NCI-H1694 treated with DMSO at 0.1 percent for 48 hours (cell line): ENCODE measurements at places on chromosomes 5 and 9.

DNA sequence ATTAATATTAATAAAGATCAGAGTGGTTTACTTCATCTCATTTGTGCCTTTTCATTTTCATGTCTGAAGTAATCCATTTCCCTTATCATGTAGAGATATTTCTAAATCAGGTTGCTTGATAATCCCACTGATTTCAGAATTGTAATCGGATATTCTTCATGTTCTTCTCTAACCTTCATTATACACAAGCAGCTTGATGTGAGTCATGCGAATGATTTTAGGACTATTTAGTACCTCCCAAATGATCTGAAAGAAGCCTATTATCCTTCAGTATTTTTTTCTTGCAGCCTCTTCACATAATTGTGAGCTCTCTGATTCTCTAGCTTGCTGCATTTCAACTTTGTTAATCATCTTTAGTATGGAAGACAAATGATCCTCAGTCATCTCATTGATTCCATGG lies 182.0 kb downstream of the GIN1 start:
- DNase-seq: no peak

GRCh38 chr9:69283003-69283402 lies 42.0 kb upstream of the ENTREP1 start:
- DNase-seq: no peak

GRCh38 chr9:114030364-114030763 lies 47.7 kb downstream of the AMBP start:
- DNase-seq: no peak

DNA sequence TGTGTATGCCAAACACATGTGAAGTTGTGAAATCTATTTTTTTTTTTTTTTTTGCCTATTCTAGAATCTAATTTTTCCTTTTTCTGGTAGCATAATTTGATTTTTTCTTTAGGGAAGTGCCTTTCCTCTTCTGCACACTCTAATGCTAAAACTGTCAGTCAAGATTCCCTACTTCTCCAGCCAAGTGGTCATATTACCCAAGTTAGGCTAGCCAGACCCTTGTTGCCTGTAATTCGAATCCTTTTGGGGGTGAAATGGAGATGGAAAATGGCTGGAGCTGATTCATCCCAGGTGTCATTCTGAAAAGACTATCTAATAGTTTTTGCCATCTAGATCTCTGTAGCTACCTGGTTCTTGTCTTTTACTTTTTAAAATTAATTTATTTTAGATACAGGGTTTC lies 24.8 kb upstream of the UBAP1 start:
- no peak for DNase-seq

- DNase-seq: no peak
These were observed 129.0 kb downstream of the TLE4 start for GRCh38 chr9:79700607-79701360.

GRCh38 chr5:40797273-40798011 lies 732 bp downstream of the PRKAA1 start:
- DNase-seq: peak; percentile 55

GRCh38 chr5:169190849-169191248 lies 110.1 kb downstream of the SLIT3 start:
- DNase-seq: no peak

DNA sequence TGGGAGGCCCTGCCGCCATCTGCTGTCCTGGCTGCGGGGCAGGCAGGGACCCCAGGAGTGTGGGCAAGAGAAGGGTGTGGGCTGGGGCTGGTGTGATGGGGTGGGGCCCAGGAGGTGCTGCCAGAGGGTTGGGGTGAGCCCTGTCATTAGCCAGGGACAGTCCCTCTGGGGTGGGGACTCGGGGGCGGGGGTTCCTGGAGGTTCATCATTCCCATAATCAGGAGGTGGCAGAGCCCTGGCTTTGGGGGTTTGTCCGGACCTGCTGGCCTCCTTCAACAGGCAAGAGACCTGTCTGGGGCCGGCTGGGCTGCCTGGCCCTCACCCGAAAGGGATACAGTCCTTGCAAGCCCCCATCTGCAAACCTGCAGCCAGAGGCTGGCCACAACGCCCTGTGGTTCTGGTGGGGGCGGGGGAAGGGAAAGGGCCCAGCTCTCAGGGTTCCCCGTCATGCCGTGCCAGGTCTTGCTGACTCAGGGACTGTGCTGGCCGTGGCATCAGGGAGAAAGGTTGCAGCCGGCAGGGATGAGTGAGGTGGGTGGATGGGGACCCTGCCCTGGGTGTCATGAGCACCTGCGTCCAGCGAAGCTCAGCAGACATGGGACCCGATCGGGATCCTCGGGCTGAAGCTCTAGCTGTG lies 65.2 kb downstream of the MRPL36 start:
- DNase-seq: no peak

- no peak for DNase-seq
These were observed 10.5 kb upstream of the SHB start for GRCh38 chr9:38079461-38080031.

- no peak for DNase-seq
These were observed 4.8 kb downstream of the USP20 start for GRCh38 chr9:129840034-129840433.

GRCh38 chr5:180083529-180084060 lies 12.0 kb upstream of the RNF130 start:
- no peak for DNase-seq

GRCh38 chr9:107313555-107314096 lies 30.5 kb downstream of the RAD23B start:
- no peak for DNase-seq

GRCh38 chr5:141420855-141421488 lies at the start of gene PCDHGA11:
Gene PCDHGA11, plus strand, starts transcription at chr5:141421051. Its CDS starts 177 bp downstream, at chr5:141421228.
- no peak for DNase-seq

GRCh38 chr9:110555551-110556331 lies 23.8 kb downstream of the SVEP1 start:
- DNase-seq: no peak
